ENCODE measurements at places on chromosomes 2 and 18.
A peak's percentile ranks its signal among the peaks of the same experiment; 100 is the strongest.

- DNase-seq: no peak
These were observed 226.4 kb upstream of the DSEL start for GRCh38 chr18:67742954-67743353.

DNA sequence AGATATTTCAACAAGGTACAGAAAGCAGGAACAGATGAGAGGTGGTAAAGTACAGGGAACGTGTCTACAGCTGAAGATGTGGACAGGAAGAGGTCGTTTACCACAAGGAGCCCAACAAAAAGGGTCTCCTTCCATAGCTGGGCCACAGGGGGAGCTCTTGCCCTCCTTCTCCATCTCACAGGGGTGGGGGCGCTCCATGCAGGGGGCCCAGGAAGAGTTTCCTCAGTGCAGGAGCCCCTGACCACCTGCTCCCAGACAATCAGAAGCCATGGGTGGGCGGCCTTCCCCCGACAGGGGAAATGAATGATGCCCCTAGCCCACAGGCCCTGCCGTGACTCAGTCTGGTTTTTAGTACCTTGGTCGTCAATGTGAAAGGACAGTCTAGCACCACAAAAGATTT, 163.6 kb upstream of the ZNF516 start:
- DNase-seq: no peak

- DNase-seq: no peak
These were observed 947 bp downstream of the ITSN2 start for GRCh38 chr2:24359129-24360049.

- DNase-seq: peak; percentile 20
These were observed 103.9 kb upstream of the COL3A1 start for GRCh38 chr2:188870289-188870688.

- peak; percentile 12 for DNase-seq
These were observed 42.9 kb downstream of the ANTXR1 start for GRCh38 chr2:69055688-69056470.

GRCh38 chr2:231677632-231678104, 30.7 kb upstream of the PTMA start:
- DNase-seq: peak; percentile 77

GRCh38 chr2:191241418-191241817, 3.8 kb upstream of the MYO1B start:
- DNase-seq: no peak

DNA sequence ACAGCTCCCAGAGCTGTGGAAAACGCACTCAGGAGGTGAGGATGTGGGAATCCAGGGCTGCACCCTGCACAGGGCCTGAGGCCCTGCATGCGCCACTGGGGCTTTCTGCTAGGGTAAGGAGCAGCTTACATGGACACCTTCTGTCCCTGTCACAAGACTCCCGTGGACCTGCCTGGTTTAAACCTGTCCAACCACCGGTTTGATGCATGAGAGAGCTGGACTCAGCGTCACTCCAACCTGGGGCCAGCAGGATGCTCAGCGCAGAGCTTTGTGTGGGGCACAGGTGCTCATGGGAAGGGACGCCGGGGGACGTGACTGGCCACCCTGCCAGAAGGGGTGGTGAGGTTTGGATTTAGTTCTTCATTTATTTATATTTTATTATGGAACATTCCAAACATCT, 24.2 kb downstream of the SNORC start:
- no peak for DNase-seq

- DNase-seq: no peak
These were observed 342.9 kb upstream of the ACVR2A start for GRCh38 chr2:147501968-147502367.

GRCh38 chr18:23883277-23883790, 131.2 kb upstream of the TTC39C start:
- no peak for DNase-seq

DNA sequence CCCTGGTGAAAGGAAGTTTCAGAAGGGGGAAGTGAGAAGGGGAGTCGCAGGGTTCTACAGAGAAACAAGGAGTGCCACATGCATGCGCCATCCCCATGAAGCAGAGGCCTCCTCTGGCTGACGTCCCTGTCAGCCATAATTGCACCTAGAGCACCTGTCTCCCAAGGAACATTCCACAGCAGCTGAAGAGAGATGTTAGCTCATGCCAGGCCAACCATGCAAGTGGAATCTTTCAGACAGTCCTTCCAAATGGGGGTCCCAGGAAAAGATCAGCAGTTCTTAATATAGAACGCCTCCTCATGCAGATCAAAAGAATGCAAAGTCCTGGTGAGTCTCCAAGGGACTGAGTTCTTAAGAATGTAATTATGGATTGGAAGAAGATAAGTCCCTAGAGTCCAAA, 29.6 kb downstream of the MRO start:
- DNase-seq: no peak

GRCh38 chr2:54310311-54310710, 54.3 kb upstream of the TSPYL6 start:
- no peak for DNase-seq
